CD4-positive, alpha-beta T cell (primary cell): ENCODE measurements at places on chromosomes 11 and 22. TPM values are rescaled to one million over a fixed set of nuclear protein-coding genes. Genes with fewer than 3 reads are reported as not detected.
A peak's percentile ranks its signal among the peaks of the same experiment; 100 is the strongest.

GRCh38 chr22:29706486-29706885 is 13.3 kb upstream of the CABP7 start:
- H3K4me1 ChIP-seq = peaks cover 10% of the 10 kb centered on the region
- DNase-seq = no peak
- H3K27me3 ChIP-seq = peaks cover 8% of the 10 kb centered on the region
- H3K36me3 ChIP-seq = no peaks in the 10 kb centered on the region
- no peak overlapping the region for H3K4me3 ChIP-seq
- no peak overlapping the region for H3K27ac ChIP-seq

- DNase-seq = no peak
- H3K27me3 ChIP-seq = no peaks in the 10 kb centered on the region
- peaks cover 51% of the 10 kb centered on the region for H3K36me3 ChIP-seq
- peaks cover 8% of the 10 kb centered on the region for H3K4me1 ChIP-seq
- no peak overlapping the region for H3K27ac ChIP-seq
- no peak overlapping the region for H3K4me3 ChIP-seq
Measured at GRCh38 chr22:50572965-50573364, 5.3 kb downstream of the CPT1B start.

GRCh38 chr11:43747130-43747802 is 66.7 kb downstream of the HSD17B12 start:
- H3K27me3 ChIP-seq = no peaks in the 10 kb centered on the region
- no peaks in the 10 kb centered on the region for H3K4me1 ChIP-seq
- no peak for DNase-seq
- no peak overlapping the region for H3K27ac ChIP-seq

DNA sequence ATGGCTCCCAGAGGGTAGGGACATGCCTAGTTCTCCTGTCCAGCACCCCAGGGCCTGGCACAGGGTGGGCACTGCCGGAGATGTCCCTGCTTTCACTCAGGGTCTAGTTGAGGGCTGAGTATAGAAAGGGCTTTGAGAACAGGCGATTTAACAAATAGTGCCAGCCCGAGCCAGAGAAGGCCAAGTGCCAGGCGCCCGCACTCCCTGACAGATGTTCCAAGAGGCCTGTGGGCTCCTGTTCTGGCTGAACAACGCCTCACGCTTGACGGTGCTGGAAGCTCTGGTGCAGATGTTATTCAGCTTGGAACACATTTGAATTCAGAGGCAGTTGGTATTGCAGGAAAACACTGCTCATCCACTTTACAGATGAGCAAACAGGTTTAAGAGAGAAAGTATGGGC is 46.5 kb downstream of the NFAM1 start:
- H3K4me1 ChIP-seq = no peaks in the 10 kb centered on the region
- no peaks in the 10 kb centered on the region for H3K36me3 ChIP-seq
- no peaks in the 10 kb centered on the region for H3K27me3 ChIP-seq

GRCh38 chr22:49760280-49760629 is 67.4 kb downstream of the BRD1 start:
- DNase-seq = no peak
- H3K27ac ChIP-seq = no peak overlapping the region
- no peaks in the 10 kb centered on the region for H3K27me3 ChIP-seq
- H3K4me1 ChIP-seq = peaks cover 10% of the 10 kb centered on the region
- H3K36me3 ChIP-seq = no peaks in the 10 kb centered on the region

DNA sequence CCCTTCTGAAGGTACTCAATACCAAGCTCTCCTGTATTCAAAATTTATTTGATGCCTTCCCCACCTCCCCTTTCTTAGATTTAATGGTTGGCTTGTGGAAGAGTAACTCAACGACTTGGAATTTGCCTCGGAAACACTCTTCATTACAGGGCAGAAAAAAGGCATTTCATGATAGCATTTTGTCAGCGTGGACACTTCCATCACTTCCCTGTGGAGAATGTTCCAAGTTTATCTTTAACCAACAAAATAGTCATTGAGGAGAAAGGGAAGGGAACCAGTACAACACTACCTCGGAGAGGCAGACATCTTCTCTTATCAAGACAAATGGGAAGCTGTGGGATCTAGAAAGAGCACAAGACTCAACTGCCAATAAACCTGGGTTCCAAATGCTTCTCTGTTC is 177.2 kb upstream of the MTMR2 start:
- no peaks in the 10 kb centered on the region for H3K36me3 ChIP-seq
- H3K4me1 ChIP-seq = no peaks in the 10 kb centered on the region
- no peak for DNase-seq
- H3K4me3 ChIP-seq = no peak overlapping the region
- no peaks in the 10 kb centered on the region for H3K27me3 ChIP-seq

DNA sequence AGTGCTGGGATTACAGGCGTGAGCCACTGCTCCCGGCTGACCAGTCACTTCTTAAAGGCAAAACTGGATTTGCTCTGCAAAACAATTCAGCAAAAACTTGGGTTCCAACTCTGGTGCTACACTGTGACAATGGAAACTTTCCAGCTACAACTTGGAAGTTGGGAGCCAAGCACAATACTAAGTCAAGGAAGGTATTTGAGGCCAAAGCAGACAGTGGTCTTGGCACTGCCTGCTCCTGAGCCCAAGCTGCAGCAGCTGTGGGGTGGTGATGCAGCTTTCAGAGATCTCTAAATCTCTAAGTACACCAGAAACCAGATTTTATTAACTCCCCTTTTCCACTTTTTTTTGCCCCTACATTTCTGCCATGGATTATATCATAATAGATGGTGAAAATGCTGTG is 17.5 kb downstream of the ADM start:
- no peak overlapping the region for H3K27ac ChIP-seq
- H3K36me3 ChIP-seq = no peaks in the 10 kb centered on the region
- DNase-seq = no peak
- H3K27me3 ChIP-seq = no peaks in the 10 kb centered on the region

GRCh38 chr22:30435674-30436126 is 10.1 kb downstream of the MTFP1 start:
- peaks cover 22% of the 10 kb centered on the region for H3K27me3 ChIP-seq
- H3K27ac ChIP-seq = peak overlapping the region; percentile 94
- peak; percentile 79 for DNase-seq
- H3K36me3 ChIP-seq = no peaks in the 10 kb centered on the region

DNA sequence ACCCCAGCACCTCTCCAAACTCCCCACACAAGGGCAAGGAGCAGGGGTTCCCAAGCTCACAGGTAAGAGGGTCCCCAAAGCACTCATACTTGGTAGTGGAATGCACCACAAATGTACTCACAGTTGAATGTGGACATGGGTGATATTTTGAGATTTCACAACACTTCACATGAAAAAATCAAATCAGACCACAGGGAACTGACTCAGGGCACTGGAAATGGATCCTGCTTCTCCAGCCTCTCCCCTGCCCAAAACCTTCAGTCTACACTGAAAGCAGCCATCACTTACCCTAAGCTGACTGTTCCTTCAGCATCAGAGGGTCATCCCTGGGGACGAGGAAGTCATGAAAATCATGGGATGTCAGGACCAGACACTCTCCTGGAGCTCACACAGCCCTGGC is 40.2 kb downstream of the SCGB1A1 start:
- H3K27ac ChIP-seq = no peak overlapping the region
- no peak for DNase-seq
- no peaks in the 10 kb centered on the region for H3K27me3 ChIP-seq
- no peaks in the 10 kb centered on the region for H3K4me1 ChIP-seq
- no peak overlapping the region for H3K4me3 ChIP-seq

DNA sequence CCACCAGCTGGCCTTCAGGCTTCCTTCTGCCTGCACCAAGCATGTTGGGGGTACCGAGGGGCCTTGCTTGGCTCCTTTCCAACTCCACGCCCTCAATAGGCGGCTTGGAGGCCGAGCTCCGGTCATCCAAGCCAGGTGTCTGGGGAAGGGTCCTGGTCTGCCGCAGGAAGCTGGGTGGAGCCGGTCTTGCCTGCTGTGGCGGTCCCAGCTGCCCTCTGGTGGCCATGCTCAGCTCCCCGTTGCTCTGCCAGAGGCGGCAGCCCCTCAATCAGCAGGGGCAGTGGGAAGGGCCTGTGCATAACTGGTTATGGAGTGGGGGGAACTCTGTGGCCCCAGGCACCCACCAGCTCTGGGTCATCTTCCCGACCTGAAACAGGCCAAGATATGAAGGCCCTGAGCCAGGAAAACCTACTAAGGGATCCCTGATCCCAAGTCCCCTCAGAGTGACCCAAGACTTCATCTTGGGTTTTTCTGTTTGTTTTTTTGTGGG is 3.2 kb downstream of the ARVCF start:
- H3K4me3 ChIP-seq = no peak overlapping the region
- H3K27ac ChIP-seq = no peak overlapping the region
- H3K4me1 ChIP-seq = peaks cover 20% of the 10 kb centered on the region
- peak; percentile 52 for DNase-seq
- no peaks in the 10 kb centered on the region for H3K36me3 ChIP-seq
- H3K27me3 ChIP-seq = no peaks in the 10 kb centered on the region

DNA sequence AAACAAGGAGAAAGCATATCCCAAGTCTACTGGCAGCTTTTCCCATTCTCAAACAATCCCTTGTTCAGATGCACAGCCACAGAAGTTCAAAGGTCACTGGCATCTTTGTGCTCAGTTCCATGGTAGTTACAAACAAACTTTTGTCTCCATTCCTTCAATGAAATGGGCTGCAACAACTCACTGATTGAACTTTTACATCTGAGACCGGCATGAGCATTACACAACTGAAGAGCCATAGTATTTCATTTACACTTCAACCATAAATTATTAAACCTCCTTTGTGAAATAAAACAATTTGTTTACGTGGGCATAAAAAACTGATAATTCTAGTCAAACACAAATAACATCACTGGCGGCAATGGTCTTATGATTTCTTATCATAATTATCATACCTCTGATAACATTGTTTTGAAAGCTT is 67.8 kb upstream of the ARHGAP32 start:
- no peak overlapping the region for H3K4me3 ChIP-seq
- no peaks in the 10 kb centered on the region for H3K27me3 ChIP-seq
- H3K36me3 ChIP-seq = no peaks in the 10 kb centered on the region
- no peak overlapping the region for H3K27ac ChIP-seq

DNA sequence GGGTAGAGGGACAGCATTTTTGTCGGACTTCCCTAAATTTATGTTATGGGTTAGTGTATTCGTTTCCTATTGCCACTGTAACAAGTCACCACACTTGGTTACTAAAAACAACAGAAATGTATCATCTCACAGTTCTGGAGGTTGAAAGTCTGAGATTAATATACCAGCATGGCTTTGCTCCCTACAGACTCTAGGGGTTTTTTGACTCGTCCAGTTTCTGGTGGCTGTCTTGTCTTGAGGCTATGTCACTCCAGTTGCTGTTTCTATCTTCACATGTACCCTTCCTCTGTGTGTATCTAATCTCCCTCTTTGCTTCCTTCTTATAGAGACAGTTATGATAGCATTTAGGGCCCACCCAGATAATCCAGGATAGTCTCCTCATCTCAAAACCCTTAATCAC is 9.1 kb upstream of the CCDC179 start:
- no peaks in the 10 kb centered on the region for H3K4me1 ChIP-seq
- no peaks in the 10 kb centered on the region for H3K27me3 ChIP-seq
- no peaks in the 10 kb centered on the region for H3K36me3 ChIP-seq
- no peak overlapping the region for H3K27ac ChIP-seq

- no peak overlapping the region for H3K27ac ChIP-seq
- no peaks in the 10 kb centered on the region for H3K27me3 ChIP-seq
- DNase-seq = no peak
- no peak overlapping the region for H3K4me3 ChIP-seq
- peaks cover 2% of the 10 kb centered on the region for H3K36me3 ChIP-seq
Measured at GRCh38 chr22:47154621-47155081, 392.2 kb downstream of the TBC1D22A start.

DNA sequence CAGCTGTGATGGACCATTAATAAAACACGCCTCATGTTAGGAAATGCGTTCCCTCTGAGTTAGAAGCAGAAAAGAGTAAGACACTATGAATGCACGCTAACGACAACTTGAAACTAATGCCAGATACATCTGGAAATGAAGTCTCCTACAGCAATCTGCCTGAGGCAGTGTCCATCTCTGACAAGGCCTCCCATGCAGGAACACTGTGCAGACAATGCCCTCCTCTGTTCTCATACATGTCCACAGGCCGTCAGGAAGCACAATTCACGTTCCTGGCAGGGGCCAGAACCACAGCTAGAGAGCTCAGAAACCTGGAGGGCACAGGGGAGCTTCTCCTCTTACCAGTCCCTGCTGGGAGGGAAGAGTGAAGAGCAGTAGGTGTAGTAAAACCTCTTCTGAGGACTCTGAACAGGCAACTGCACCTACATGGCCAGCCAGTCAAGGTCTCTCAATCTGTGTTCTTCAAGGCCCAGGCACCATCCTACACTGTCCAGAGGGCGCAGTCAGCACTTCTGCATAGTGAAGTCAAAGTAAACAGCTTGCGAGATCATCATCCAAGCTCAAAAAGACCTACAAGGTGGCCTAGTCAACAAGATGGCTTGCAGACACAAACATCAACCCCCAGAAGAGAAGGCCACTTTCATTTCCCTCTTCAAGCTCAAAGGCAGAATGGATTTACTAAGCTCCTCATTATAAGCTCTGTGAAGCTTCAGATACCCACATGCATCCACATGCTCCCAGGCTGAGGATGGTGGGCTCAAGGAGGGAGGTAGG is 41.5 kb upstream of the CYP2D6 start:
- H3K36me3 ChIP-seq = peaks cover 34% of the 10 kb centered on the region
- peaks cover 22% of the 10 kb centered on the region for H3K4me1 ChIP-seq
- DNase-seq = no peak

DNA sequence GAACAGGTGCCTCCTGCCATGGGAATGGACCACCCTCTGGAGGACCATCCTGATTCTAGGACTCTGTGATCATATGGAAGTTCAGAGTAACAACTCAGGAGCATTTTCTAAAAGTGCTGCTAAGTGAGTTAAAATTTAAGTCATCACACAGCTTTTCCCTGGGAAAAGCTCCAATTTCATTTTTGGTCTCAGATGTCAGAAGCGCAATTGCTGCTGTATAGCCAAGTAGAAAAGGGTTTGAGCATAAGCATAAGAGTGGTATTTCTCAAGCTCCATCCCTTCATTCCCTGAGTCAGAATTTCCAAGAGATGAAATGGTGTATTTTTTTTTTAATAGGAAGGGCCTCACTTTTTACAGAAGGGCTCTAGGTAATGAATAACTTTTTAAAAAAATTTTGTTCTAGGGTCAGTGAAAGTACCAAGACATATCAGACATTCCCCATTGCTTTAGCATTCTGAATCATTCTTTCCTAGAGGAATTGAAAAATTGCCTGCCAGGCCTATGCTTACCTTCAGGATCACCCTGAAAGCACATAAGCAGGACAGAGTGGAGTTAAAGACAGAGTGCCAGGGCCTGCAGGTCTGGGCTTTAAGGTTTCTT is 564.5 kb upstream of the ISX start:
- no peak overlapping the region for H3K27ac ChIP-seq
- H3K27me3 ChIP-seq = peaks cover under 1% of the 10 kb centered on the region
- no peaks in the 10 kb centered on the region for H3K4me1 ChIP-seq
- DNase-seq = no peak
- H3K4me3 ChIP-seq = no peak overlapping the region

Gene ARHGAP42
- not detected for total RNA-seq

Gene NPAS4
- total RNA-seq = not detected

Gene EFCAB6
- 0.36 TPM for total RNA-seq

Gene KCNQ1
- 33.1 TPM for total RNA-seq

Gene PLEKHA7
- total RNA-seq = 4.5 TPM

Gene SERPINH1
- total RNA-seq = 3.5 TPM

Gene OR2D2
- not detected for total RNA-seq
